ENCODE measurements at places on chromosomes 6 and 20.

DNA sequence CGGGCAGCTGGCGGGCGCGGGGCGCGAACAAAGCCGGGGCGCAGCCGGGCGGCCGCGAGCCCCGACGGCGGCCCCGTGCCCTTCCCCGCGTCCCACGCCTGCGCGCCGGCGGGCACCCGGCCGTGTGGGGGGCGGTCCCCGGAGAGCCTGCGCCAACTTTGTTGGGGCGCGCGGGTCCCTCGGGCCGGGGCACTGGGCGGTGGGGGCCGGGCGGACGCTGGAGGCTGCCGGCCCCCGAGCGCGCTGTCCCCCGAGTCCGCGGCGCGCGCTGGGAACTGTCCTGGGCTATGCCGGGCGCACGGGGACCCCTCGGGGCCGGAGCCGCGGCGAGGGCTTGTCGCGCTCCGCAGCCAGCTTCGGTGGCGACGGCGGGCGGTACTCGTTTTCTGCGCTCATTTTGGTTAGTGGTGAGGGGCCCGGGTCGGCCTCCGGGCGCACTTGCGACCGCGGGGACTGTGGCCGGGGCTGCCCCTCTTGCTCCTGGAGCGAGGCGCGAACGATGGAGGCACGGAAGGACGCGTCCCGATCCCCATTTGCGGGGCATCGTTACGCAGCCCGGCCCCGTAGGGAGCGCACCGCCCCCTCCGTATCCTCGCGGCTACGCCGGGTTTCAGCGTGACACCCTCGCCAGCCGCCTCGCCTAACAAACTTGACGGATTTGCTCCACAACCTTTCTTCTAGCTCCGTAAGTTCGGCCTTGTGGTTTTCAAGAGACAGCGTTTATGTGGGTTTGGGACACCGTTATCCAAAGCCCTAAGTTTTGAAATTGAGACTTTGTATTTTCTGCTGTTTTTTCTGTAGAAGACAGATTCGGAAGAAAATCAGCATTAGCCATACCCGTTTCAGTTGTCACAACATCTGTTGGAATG is 622 bp downstream of the SS18L1 start:
- peak; percentile 79 for DNase-seq

DNA sequence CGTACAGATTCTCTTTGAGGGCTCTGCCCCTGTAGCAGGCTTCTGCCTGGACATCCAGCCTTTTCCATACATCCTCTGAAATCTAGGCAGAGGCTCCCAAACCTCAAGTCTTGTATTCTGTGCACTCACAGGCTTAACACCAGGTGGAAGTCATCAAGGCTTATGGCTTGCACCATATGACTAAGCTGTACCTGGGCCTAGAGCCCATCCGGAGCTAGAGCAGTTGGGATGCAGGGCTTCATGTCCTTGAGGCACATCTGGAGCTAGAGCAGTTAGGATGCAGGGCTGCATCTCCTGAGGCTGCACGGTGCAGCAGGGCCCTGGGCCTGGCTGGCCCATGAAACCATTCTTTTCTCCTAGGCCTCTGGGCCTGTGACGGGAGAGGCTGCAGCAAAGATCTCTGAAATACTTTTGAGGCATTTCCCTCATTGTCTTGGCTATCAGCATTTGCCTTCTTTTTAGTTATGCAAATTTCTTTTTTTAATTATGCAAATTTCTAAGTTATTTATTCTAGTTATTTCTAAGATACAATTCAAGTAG is 98.7 kb downstream of the CD24 start:
- DNase-seq = no peak

- no peak for DNase-seq
Measured at GRCh38 chr6:136529710-136530109, 20.5 kb downstream of the MAP7 start.

GRCh38 chr6:40125680-40126394 is 191.6 kb upstream of the MOCS1 start:
- no peak for DNase-seq

- DNase-seq = no peak
Measured at GRCh38 chr6:169490830-169491229, 211.0 kb downstream of the WDR27 start.

DNA sequence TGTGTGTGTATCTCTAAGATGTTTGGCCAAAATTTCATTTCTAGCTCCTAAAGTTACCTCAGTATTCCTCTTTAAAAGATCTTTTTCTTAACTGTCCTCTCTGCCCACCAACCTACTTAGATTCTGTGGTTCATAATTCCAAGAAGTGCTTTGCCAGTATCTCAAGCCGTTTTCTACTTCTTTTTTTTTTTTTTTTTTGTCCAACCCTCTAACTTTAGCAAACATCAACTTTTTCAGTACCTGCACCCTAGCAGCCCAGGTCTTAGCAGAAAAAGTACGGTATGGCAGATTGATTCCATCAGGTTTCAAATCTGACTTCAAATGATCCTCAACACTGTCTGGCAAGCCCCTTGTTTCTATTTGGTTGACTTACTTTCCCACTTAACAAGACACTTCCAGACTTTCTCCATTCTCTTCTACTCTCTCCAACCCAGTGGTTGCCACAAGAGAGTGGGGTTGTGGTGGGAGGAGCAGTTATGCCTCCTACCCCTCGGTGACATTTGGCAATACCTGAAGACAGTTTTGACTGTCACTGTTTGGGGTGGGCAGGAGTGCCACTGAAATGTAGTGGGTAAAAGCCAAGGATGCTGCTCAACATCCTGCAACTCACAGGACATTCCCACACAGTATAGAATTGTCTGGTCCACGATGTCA is 10.8 kb upstream of the MAN1A1 start:
- DNase-seq = no peak

GRCh38 chr20:47686545-47686944 is 98.7 kb downstream of the SULF2 start:
- DNase-seq = no peak

- no peak for DNase-seq
Measured at GRCh38 chr20:41086402-41087324, 50.7 kb upstream of the PLCG1 start.

GRCh38 chr6:74857157-74857556 is 348.7 kb downstream of the COL12A1 start:
- DNase-seq = no peak

DNA sequence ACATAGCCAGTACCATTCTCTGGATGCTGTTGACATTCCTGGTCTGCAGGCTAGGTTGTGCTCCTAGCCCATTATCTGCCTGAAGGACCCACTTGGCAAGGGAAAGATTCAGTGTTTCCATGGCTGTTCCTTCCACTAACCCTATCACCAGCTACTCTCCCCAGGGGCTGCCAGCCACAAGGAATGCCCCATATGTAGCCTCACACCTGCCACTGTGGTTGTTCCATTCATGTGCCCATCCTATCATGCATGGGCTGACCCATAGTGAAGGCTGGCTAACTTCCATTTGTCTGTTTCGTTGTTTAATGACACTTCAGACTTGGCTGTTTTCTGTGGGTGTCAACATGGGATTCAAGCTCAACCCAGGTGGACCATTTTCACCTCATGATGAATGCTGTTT is 25.6 kb upstream of the HLA-A start:
- DNase-seq = no peak

- no peak for DNase-seq
Measured at GRCh38 chr20:10565922-10566897, 107.6 kb downstream of the JAG1 start.

GRCh38 chr20:37231947-37232630 is 29.5 kb downstream of the GHRH start:
- DNase-seq = no peak

- DNase-seq = no peak
Measured at GRCh38 chr6:165562421-165563090, 100.5 kb downstream of the PDE10A start.

DNA sequence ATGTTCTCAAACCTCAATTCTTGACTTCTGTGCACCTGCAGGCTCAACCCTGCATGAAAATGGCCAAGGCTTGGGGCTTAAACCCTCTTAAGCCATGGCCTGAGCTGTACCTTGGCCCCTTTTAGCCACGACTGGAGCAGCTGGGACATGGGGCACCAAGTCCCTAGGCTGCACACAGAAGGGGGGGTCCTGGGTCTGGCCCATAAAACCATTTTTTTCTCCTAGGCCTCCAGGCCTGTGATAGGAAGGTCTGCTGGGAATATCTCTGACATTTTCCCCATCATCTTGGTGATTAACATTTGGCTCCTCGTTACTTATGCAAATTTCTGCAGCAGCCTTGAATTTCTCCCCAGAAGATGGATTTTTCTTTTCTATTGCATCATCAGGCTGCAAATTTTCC is 119.4 kb upstream of the VGLL2 start:
- no peak for DNase-seq

- no peak for DNase-seq
Measured at GRCh38 chr20:6178537-6178936, 55.7 kb upstream of the FERMT1 start.

DNA sequence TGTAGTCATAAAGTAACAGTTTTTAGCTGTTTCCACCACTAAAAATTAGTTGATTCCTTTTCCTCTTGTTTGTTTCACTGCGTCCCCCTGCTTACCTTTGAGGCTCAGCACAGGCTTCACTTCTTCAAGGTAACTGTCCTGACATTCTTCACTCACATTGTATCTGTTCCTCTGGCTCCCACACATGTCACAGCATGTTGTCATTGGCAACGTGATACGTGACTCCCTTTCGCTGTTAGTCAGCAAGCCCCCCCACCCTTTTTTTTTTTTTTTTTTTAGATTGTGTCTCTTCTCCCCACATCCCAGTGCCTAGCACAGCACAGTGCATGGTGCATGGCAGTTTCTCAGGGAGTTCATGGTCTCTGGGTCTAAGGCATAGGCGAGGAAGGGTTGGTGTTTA is 13.3 kb downstream of the VAPB start:
- no peak for DNase-seq

DNA sequence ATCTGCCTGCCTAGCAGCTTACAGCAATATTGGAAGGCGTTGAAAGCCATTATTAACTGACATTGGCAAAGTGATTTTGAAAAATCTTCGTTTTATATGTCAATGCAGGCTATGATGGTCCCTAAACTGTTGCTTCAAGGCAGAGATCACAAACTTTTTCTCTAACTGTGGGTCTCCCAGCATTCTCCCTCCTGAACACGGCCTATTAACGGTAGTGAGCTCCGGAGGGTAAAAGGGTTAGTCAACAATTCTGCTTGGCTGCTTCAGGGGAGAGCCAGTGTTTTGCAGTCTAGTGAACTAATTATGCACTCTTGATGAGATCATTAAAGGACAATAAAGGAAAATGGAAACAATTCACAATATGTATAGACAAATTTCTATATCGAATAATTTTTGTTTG is 261.8 kb upstream of the QKI start:
- DNase-seq = no peak

DNA sequence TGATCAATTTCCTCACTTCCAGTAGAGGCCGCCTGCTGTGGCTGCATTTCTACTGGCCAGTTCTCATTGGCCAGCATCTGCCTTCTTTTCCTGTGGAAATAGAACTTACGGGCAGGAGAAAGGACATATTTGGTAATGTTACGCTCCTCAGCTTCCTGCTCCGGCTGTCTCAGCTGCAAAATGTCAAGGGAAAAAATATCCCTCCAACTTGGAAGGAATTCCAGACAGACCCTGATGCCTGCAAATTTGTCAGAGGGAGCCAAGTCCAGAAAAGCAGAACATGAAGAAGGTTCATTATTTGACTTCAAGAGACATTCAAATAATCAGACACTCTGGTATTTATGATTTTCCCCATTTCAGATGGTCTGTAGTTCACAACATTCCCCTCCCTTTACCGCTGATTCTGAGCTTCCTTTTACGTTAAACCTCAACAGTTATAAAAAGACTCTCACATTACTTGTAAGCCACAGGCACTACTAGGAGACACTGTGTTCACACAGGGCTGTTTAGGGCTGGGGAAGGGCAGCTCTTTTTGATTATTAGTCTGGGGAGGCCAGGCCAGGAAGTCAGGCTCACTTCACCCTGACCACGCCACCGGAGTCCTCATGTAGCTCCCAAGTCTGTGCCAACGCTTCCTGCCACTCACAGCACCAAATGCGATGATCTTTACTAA is 179.6 kb upstream of the CCN2 start:
- peak; percentile 7 for DNase-seq

- no peak for DNase-seq
Measured at GRCh38 chr20:2163312-2163711, 61.7 kb downstream of the STK35 start.

DNA sequence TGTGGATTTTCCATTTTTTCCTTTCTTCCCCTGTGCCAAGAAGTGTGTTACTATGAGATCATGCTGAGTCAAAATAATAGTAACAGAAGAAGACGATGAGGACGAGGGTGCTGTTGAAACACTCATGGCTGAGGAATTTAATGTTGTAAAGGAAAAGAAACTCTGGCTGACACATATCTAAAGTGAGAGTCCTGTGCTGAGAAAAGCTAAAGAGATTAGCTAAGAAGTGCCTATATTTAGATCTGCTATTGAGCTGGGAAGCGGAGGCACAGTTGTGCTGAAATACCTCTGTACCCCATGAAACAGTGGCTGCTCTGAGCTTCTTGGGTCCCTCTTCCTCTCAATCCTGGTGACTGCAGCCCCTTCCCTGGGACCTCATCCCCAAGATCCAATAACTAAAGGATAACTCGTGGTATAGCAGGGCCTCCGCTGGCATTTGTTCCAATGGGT is 1.1 kb upstream of the SYTL3 start:
- DNase-seq = peak; percentile 71

GRCh38 chr6:12351672-12352071 is 61.5 kb downstream of the EDN1 start:
- no peak for DNase-seq

GRCh38 chr6:158938811-158939254 is 61.2 kb downstream of the RSPH3 start:
- no peak for DNase-seq
